ENCODE measurements at places on chromosomes 12 and 14.

GRCh38 chr12:107487011-107487680 lies 198.5 kb upstream of the PWP1 start:
- no peak for DNase-seq

- DNase-seq, result no peak
Observed at GRCh38 chr14:28571636-28572035, 195.0 kb upstream of the FOXG1 start.

DNA sequence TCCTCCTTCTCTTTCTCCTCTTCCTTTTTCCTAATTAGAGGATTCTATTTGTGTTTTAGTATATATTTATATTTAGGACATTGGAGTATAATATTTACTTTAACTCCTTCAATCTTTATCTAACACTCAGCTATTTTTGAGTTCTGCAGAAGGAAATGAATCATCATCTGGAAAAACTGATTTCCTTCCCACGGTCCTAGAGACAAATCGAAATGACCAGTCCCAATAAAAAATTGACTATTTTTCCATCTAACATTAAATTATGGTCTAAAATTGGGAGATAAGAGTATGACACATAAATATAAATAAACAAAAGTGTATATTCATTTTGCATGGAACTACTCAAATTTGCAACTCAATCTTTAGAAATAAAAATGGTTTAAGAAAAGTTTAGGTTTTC lies 167.4 kb downstream of the TMTC3 start:
- no peak for DNase-seq

GRCh38 chr14:59280961-59281360 lies 92.5 kb downstream of the DAAM1 start:
- DNase-seq, result no peak

DNA sequence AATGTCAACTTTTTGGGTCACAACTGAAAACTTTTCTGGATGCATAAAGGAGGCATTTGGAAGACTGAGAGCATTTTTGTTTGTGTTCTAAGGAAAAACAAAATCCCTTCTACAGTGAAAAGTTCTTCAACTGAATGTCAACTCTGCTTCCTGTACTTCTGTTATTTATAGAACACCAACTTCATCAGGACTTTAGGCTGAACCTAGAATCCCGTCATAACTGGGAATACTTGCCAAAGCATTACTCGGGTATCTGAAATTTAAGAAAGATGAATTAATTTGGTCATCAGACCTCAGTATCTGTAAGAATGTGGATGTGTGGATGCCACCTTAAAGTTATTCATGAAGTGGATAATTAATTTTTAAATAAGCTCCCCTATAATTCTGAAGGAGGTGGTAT lies 73.2 kb downstream of the FERMT2 start:
- DNase-seq, result no peak

DNA sequence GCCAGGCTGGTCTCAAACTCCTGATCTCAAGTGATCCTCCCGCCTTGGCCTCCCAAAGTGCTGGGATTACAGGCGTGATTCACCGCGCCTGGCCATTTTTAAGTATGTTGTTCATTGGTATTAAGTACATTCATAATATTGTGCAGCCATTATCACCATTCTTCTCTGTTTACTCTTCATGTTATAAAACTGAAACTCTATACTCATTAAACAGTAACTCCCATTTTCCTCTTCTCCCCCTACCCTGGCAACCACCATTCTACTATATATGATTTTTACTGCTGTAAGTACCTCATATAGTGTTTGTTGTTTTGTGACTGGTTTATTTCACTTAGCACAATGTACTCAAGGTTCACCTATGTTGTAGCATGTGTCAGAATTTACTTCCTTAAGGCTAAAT lies 23.1 kb downstream of the METAP2 start:
- DNase-seq, result no peak

GRCh38 chr12:110732572-110732971 lies 10.1 kb downstream of the PPP1CC start:
- DNase-seq, result no peak

- DNase-seq, result no peak
Observed at GRCh38 chr14:67602995-67603545, 3.0 kb upstream of the PIGH start.

GRCh38 chr12:64600164-64600561 lies 10.1 kb upstream of the RASSF3 start:
- DNase-seq, result no peak

DNA sequence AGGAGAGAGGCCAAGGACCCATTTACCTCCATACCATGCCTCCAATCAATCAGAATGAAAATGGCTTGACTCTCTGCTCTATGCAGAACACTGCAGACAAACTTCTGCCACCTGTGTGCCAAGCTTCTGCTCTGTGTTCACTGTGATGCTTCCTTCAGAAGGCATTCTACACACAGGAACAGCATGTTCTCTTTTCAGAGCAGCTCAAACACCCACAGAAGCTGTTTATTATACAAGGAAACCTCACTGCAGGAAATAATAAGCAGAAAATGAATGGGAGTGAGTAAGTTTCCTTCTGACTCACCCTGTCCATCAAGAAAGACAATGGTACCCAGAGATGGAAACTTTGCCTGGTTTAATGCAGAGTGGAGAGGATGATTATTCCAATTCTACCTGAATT lies 2.4 kb upstream of the ESR2 start:
- DNase-seq, result no peak

DNA sequence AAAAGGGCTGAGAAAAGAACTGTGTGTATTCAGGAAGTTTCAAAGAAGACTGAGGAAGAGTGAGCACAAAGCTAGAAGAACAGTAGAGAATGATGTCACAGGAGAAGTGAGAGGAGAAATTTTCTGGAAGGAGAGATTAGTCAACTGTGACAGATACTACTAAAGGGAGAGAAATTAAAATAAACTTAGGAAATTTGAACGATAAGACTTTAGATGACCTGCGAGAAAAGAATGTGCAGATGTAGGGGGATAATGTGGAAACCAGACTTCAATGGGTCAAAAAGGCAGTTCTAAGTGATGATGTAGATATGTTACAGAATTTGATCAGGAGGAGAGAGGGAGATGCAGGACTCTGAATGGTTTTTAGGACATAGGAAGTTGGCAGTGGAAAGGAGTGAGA lies 287.4 kb downstream of the SYT1 start:
- DNase-seq, result no peak

GRCh38 chr12:51219322-51219721 lies 1.5 kb upstream of the POU6F1 start:
- DNase-seq, result no peak

DNA sequence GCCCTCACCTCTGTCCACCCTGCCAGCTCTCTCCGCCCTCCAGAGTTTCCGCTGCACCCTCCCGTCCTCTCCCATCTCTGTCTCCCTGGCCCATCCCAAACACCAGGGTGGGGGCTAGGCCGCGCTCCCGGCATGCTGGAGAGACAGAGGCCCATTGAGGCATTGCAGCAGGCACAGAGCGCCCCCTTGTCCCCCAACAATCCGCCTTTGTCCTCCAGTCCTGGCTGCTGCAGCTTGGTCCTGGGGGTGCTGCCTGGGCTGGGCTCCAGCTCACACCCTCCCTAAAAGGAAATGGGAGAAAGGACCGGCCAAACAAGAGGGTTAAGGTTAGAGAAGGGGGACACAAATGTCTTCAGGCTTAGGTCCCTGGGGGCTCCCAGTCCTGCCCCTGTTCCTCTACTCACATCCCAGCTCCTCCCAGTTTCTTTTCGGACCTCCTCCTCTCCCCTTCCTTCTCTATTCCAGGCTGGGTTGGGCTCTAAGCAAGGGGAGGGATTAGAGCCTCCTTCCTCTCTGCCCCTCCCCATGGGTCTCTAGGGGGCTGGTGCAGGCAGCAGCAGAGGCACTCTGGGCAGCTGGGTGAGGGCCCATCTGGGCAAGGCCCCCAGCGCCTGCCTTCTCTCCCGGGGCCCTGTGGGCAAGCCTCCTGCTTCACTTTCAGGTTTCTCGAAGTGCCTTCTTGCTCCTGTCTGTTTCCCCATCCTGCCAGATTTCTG lies at the start of gene CMTM5:
Gene CMTM5, plus strand, starts transcription at position 565 of the 716 bp plus-strand sequence. CDS start 206 bp downstream, outside the sequence.
- no peak for DNase-seq

DNA sequence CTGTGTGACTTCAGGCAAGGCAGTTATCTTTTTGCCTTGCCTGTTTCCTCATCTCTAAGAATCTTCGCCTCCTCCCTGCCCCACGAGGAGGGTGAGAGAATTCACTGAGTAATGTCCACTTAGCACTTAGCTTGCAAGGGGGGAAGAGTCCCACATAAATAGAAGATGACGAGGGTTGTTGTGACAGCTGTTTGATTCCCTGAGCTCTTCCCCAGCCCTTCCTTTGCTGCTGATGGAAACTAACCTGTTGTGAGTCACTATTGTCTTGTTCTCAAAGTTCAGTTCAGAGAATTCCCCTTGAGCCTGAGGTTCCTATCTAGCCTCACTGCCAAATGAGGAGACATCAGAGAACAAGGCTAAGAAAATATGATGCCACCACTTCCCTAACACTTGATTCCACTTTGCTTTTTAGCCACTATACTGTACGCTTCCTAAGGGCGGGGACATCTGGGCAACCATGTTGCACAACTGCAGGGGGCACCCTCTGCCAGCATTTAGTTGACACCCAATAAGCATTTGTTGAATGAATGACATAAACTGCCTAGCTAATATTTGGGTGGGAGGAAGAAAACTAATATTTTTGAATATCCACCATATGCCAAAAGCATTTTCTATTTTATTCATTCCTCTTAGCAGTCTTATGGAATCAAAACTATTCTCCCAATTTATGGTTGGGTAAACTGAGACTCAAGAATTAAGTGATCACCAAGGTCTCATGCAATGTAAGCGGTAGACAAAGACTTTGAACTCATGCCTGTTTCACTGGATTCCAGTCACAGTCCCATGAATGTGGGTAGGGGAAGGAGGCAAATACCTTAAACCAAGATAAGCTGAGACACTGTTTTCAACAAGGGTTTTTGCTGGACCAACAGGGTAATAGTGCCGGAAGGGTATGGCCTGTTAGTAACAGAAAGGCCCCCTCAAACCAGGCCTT lies 77.6 kb downstream of the ZFP36L1 start:
- DNase-seq, result peak; percentile 97

DNA sequence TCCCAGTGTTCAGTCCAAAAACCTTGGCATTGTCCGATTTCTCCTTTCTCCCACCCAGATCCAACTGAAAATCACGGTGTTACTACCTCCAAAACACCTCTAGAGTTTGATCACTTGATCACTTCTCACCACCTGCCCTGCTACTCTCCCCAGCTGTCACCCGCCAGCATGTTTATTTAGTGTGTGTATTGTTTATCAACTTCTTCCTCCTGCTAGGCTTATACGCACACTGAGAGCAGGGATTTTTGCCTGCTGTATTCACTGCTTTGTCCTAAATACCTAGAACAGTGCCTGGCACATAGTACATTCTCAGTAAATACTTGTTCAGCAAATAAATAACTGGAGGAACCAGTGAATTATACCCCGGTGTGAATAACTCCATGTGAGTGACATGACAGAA lies 5.0 kb downstream of the BDKRB1 start:
- DNase-seq, result no peak

DNA sequence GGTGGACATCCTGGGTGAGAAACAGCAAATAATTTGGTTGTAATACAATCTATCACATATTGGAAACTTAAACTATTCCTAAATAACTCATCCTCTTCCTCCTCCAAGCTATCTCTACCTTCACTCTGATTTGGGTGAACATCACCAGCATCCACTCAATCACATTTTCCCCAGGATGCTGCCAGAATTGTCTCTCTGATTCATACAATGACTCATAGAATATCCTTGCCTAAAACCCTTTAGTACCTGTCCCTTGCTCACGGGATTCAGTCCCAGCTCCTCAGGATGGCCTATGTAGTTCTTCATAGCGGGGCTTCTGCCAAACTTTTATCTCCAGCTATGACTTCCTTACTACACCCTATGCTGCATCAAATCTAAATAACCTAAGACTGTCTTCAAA lies 146.8 kb downstream of the EMP1 start:
- DNase-seq, result no peak

DNA sequence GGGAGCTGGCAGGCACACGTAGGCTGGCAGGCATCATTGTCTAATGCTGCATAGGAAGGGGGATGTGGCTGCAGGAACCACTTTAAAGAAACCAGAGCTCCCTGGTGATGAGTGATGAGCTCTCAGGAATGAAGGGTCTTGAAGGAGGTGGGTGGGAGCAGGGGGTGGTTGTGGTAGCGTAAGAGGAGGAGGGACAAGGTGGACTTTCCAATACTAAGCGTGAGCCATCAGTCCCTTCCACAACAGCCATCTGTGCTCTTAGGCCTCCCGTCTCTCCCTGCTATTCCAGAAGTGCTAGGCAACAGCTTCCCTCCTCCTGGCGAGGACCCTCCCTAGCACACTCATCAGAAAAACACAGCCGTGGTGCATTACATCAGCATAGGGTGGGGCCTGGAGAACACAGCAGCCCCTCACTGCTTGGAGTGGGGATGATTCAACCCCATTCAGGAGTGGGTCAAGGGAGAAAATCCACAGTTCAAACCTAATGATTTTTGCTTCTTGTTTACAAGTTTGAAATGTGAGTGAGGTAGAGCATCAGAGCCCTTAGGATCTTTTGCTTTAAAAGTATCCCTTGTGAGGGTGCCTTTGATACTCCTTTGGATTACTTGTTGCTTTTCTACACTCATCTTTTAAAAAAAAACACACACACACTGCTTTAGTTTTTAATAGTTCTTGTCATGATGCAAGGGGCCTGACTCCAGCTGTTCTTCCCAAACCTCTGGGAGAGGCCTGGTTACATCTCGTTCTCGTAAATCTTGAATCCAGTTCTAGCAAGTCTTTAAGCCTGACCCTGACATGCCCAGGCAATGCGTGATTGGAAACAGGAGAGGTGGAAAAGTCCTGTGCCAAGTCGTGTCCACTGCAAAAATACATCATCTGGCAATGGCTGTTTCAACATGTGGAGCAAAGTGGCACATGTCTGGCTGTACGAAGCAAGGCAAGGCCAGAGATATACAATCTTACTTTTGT lies 356.4 kb upstream of the DDHD1 start:
- no peak for DNase-seq

DNA sequence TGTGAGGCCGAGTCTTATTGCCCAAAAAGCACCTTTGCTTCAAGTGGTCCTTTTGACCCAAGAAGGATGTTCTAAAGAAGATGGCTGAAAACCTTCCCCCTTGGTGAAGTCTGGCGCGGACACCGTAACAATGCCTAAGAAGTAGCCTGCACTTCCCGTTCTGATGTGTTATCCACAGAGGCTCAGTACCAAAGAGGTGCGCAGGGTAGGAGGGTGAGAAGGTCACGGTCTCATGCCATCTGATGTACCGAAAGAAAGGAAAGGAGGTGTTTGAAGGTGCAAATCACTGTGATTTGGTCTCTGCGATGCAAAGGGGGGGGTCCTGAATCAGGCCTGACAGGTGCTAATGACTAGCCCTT lies 9.9 kb downstream of the PEBP1 start:
- DNase-seq, result no peak

GRCh38 chr12:9669019-9669326 lies 540 bp upstream of the CLEC2D start:
- no peak for DNase-seq

DNA sequence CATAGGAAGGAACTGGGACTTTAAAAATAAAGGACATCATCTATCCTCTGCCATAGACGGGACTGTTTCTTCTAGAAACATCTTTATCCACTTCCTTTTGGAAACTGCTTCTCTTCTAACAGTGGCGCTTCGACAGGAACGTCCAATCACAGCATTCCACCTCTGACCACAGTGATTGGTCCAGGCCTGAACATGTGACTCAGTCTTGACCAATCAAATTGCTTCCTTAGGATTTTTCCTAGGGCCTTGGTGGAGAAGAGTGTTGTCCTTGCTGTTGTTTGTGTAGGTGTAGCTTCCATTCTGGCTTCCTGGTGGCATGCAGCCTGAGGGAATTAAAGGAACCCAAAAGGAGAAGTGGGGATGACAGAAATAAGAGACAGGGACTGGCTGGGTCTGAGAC lies 182.4 kb upstream of the TBX3 start:
- DNase-seq, result no peak

- no peak for DNase-seq
Observed at GRCh38 chr12:131675126-131676080, 35.5 kb upstream of the SFSWAP start.

Measured in suppressor macrophage treated with lipopolysaccharide for 1 hour (primary cell).